Neural cell (in vitro differentiated cells): ENCODE measurements at places on chromosomes 5 and 9. TPM values are rescaled to one million over a fixed set of nuclear protein-coding genes. Genes with fewer than 3 reads are reported as not detected.

Gene PDGFRB
- polyA plus RNA-seq: not detected in 2 replicates

Gene GKAP1
- polyA plus RNA-seq: 6.9 and 11.0 TPM in 2 replicates

Gene PPP3R2
- polyA plus RNA-seq: not detected in 2 replicates

Gene CDC20B
- 0.28 TPM in 1 of 2 replicates, not detected in the other for polyA plus RNA-seq

Gene CAVIN4
- polyA plus RNA-seq: 14.5 and 15.3 TPM in 2 replicates

Gene ZNF366
- polyA plus RNA-seq: not detected in 2 replicates
